ENCODE measurements at places on chromosomes 7 and 10.

GRCh38 chr7:140645166-140645900, 4.7 kb upstream of the DENND2A start:
- DNase-seq: no peak

DNA sequence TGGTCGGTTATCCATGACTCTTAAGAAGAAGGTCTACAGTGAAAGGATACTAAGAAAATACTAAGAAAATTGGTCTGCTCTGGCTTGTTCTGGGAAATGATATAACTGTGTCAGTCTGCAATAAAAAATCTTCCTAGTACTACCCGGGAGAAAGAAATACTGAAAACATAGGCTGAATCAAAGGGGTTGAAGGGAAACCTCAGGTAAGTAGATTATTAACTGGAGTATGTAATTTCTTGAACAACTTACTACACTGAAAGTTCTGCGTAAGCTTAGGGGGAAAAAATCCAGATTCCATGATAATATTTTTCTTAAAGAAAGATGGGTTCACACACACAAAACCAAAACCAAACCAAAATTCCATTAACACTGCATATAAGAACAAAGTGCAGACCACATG, 143.3 kb downstream of the KMT2E start:
- DNase-seq: no peak

GRCh38 chr10:70889291-70889690, 926 bp upstream of the PCBD1 start:
- DNase-seq: no peak

- no peak for DNase-seq
Observed at GRCh38 chr7:14793151-14793550, 109.4 kb downstream of the DGKB start.

DNA sequence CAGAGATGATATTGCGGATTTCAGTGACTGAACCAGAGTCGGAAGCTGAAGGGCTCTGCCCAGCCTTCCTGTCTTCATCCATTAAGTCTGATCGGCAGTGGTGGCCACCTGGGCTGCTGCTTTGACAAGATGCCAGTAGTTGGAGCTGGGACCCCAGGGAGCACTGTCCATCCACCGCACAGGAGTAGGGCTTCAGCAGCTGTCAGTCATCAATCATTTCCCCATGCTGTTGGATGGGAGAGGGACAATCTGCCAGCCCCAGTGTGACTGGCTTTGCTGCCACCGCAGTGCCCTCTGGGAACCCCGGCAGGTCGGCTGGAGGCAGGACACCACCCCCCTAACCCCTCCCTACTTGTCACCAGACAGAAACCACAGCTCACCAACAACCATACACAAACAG, 23.0 kb upstream of the GPR146 start:
- DNase-seq: no peak

- peak; percentile 14 for DNase-seq
Observed at GRCh38 chr7:105990727-105991453, 27.8 kb downstream of the CDHR3 start.

GRCh38 chr7:107364787-107365186, 105.1 kb upstream of the GPR22 start:
- DNase-seq: no peak

DNA sequence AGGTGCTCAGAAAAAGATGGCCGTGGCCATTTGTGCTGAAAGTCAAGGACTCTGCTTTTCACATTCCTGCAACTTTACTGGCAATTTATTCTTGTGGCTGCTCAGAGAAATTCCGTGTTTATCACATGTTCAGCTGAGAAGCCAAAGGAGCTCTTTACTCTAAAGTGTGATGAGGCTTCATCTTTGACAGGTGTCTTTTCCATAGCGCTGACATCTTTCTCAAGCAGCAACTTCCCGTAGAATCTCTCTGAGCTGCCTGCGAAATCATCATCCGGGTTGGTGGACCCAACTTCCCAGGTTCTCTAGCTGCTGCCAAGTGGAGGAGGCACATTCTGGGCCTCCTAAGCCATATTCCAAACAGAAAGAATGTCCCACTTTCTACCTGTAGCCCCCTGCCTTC, 16.9 kb upstream of the NPS start:
- DNase-seq: no peak

- no peak for DNase-seq
Observed at GRCh38 chr7:24318326-24318725, 34.3 kb downstream of the NPY start.

DNA sequence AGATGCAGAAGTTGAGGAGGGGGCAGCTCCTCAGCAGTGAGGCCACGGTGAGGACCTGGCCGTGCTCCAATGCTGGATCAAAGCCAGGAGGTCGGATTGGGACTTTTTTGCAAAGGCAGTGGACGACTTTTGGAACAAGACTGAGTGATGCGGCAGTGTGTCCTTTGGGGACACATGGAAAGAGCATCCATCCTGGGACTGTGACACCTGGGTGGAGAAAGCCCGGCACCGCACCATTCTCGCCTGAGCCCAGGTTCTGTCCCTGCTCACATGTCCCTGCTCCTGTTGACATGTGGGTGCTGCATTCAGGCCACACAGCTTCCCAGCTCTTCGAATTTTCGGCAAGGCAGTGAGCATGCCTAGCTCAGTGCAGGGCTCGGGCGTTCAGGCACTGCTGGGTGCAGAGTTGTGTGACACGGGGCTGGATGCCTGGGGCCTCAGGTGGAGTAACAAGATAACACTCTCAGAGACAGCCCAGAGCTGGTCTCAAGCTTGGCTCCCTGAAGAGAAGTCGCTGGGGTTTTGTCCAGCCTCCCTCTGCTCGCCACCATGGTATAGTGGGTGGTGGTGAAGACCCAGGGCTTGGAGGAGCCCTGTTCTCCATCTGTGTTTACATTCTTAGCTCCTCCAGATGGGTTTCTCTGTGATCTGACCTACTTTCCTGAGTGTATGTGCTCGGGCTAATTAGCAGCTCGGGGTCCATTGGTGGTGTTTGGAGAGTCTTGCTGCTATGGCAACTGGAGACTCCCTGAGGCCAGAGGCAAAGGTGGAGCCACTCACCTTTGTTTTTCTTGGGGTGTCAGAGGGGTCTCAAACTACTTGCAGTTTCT, 111.7 kb upstream of the BTBD16 start:
- DNase-seq: no peak

- no peak for DNase-seq
Observed at GRCh38 chr7:48250441-48250951, 79.2 kb downstream of the ABCA13 start.

DNA sequence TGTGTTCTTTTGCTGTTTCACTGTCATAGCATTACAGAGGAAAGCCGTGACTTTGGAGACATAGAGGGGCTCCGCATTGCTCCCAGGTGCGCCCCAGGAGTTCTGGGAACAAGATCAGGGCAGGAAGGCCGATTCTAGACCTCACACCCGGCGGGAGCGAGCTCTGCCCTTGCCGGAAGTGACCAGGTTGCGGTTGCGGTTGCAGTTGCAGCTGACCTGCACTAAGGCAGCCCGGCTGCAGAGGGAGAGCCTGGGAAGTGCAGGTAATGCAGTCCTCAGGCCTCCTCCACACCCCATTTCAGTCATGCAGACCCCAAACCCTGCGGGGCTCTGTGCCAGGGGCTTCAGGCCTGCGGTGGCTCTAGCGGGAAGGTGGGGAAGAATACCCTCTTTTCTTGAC, 130.0 kb upstream of the LANCL2 start:
- no peak for DNase-seq

DNA sequence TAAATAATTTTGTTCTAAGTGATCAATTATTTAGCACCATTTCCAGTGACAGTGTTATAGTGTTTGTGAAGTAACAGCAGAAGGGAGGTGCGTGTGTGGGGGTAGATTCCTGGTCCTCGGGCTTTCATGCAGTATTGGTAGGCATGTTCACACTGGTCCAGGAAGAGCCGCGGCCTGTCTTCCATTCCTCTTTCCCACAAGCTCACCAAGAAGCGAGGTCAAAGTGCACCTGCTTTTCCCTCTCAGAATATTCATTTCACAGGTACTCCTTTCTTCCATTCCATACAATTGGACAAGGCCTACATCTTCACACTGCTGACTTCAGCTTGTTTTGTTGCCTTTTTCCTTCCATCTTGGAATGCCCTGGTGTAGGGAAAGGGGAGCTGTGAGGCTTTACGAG, 151.8 kb upstream of the CELF2 start:
- no peak for DNase-seq

DNA sequence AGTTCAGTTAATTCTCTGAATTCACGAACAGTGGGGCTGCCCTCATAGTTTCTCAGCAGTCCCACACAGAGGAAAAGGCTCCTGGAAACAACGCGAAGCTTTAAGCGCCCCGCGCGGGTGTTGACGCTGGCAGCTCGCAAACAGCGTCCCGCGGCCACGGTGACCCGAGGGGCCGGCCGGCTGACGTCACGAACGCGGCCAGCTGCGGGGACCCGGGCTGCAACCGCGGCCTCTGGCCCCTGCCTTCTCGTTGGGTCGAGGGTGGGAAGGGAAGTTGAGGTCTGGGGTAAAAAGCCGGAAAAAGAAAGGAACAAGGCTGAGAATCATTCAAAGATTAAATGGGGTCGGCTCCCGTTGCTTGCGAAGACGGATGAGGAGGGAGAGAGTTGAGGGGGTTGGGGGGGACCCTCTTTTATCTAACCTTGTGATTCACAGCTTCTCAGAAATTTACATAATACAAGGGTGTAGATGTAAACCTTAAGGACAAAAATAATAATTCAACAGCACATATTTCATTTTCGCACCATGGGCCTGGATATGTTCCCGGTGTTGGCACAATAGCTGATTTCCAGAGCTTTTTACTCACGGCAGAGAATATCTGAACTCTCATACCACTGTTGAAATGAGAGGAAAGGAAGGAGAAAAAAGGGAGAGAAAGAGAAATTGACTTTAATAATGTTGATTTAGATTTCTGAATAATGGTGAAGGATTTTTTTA, 7.3 kb upstream of the FEZF1 start:
- no peak for DNase-seq

DNA sequence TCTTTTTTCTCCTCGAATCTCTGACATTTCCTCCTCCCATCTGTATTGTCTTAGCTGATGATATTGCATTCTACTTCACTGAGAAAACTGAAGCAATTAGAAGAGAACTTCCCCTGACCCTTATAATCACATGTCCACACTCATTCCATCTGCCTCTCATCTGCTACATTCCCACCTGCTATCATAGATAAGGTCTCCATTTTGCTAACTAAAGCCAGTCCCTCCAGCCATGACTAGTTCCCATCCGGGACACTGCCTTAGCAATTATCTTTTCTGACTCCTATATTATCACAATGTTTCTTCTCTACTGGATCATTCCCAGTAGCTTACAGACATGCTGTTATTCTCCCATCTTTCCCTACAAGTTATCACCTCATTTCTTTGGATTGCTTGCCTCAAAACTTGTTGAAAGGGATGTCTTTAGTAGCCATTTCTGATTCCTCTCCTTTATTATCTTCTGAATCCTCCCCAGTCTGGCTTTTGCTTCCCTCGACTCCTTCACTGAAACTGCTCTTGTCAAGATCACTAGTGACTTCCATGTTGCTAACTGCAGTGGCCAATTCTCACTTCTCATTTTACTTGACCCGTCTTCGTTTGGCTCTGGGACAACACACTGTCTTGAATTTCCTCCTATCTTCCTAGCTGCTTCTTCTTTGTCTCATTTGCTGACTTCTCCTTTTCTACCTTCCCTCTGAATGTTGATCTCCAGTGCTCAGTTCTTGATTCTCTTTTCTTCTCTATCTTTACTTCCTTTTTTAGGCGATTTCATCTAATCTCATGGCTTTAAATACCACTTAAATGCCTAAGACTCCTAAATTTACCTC, 35.9 kb downstream of the FZD1 start:
- DNase-seq: no peak

DNA sequence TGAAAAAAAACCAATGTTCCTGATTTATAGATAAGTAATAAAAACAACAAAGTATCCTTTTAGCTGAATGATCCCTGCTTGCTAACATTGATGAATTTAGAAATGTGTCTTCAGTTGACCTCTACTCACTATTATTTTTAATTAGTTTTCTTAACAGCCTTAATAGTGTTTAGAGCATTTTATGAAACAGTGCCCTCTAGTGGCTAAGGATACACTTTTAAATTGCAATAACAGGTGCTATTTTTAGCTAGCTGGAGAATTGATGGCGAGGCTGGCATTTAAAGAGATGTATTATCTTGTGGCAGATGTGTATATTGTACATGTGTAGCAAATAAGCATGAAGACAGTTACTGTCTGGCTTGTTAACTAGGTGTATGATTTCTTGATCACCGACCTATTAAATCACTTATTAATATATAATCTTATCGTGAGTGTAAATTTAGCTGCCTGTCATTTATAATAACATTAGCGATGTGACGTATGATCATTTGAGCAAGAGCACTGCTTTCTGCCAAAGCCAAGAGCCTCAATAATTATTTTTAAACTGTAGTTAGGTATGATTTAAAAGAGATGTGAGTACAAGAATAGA, 451.9 kb downstream of the DPP6 start:
- peak; percentile 44 for DNase-seq

DNA sequence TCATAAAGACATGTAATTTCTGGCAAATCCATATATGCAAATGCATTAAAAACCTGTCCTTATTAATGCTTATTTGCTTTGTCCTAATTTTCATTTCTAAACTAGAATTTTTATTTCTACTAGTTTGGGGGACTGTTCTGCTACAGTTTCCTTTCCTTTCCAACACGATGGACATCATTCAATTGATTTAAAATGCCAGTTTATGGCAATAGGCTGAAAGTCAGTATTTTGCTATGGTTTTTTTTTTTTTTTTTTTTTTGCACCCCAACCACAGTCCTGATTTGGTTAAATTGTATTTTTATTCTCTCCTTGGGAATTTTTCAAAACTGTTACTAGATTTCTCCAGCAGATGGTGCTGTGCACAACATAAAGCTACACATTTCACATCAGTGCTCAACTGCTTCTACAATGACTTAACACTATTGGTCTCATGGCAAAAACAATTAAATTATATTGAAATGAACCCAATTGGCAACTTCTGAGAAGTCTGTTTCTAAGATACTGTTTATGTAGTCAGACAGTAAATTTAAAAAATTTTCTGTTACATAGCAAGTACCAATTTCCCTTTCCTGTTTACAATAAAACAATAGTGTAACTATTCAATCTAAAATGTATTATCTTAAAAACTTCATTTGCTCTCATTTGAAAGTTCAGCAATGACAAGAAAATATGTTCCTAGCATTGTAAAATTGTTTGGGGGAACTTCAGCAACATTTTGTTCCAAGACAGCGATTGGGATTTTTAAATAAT, 193.8 kb upstream of the CCDC6 start:
- peak; percentile 44 for DNase-seq

- DNase-seq: no peak
Observed at GRCh38 chr7:55546814-55547213, 25.5 kb downstream of the VOPP1 start.
